ENCODE measurements at places on chromosomes 5 and 9.
A peak's percentile ranks its signal among the peaks of the same experiment; 100 is the strongest.

GRCh38 chr5:173868096-173868880 is 19.9 kb upstream of the CPEB4 start:
- DNase-seq = peak; percentile 42

DNA sequence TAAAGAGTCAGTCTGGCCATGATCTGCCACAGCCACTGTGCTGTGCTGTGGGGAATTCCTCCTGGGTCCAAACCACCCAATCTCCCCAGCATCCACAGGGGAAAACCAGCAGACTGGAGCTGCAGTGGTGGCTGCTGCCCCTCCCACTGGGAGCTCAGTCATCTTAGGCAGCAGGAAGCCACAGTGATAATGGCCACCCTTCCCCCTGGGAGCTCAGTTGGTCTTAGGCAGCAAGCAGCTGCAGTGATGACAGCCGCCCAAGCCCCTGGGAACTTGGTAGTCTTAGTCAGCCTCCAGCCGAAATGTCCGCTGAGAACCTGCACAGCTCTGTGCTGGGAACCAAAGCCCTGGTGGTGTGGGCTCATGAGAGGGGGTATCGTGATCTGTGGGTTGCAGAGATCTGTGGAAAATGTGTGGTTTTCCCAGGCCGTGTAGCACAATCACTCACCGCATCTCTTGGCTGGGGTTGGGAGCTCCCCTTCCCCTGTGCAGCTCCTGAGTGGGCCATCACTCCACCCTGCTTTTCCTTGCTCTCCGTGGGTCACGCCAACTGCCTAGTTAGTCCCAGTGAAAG is 38.4 kb upstream of the SMIM15 start:
- DNase-seq = peak; percentile 66

DNA sequence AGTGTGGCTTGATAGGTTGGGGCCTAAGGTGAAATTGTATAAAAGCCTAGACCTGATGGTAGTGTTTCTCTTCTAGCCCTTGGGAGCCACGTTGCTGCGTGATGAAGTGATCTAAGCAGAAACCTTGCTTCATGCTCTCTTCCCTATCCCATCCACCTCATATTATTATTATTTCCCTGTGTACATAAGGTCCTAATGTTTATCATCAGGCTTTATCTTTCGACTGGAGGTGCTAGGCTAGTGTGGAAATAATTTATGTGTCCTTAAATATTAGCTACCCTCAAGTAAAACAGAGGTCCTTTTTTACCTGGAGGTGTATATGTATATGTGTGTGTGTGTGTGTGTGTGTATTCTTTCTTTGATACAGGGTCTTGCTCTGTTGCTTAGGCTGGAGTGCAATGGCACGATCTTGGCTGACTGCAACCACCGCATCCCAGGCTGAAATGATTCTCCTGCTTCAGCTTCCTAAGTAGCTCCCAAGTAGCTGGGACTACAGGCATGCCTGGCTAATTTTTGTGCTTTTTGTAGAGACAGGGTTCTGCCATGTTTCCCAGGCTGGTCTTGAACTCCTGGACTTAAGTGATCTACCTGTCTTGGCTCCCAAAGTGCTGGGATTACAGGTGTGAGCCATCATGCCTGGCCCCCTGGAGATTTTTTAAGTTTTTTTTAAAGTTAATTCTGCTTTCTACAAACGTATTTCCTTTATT is 3.7 kb downstream of the UGCG start:
- no peak for DNase-seq

DNA sequence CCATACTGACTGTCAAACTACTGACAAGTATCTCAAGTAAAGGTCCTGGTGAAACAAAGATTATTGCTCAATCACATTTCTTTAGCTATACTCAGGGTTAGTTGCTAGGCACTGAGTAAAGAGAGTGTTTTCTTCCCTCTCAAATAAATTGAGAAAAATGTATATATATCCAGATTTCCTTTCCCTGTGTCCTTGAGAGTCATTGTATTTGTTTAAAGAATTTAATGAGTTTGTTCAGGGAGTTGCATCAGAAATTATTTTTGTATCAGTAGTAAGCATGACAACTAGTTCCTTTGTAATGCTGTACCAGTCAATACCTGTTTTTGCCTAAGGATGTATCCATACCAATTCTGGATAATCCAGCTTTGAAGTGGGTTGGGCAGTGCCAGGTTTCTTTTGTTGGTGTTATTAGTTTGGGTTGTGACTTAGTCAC is 3.2 kb upstream of the ANKHD1 start:
- DNase-seq = no peak

DNA sequence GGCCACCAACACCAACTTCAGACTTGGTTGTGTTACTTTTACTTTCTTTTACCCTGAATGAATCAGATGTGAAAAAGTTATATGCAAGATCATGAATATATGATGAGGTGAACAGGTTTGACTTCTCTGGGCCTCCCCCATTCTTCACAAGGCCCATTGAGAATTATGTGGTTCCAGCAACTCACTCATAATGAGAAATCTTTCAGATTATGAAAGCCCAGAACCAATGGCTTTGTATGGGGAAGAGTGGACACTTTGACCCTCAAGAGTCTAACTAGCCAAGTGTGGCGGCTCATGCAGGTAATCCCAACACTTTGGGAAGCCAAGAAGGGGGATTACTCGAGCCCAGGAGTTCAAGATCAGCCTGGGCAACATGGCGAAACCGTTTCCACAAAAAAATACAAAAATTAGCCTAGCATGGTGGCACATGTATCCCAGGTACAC is 16.1 kb upstream of the LNPEP start:
- no peak for DNase-seq

GRCh38 chr5:136722086-136722485 is 356.7 kb upstream of the TRPC7 start:
- no peak for DNase-seq

DNA sequence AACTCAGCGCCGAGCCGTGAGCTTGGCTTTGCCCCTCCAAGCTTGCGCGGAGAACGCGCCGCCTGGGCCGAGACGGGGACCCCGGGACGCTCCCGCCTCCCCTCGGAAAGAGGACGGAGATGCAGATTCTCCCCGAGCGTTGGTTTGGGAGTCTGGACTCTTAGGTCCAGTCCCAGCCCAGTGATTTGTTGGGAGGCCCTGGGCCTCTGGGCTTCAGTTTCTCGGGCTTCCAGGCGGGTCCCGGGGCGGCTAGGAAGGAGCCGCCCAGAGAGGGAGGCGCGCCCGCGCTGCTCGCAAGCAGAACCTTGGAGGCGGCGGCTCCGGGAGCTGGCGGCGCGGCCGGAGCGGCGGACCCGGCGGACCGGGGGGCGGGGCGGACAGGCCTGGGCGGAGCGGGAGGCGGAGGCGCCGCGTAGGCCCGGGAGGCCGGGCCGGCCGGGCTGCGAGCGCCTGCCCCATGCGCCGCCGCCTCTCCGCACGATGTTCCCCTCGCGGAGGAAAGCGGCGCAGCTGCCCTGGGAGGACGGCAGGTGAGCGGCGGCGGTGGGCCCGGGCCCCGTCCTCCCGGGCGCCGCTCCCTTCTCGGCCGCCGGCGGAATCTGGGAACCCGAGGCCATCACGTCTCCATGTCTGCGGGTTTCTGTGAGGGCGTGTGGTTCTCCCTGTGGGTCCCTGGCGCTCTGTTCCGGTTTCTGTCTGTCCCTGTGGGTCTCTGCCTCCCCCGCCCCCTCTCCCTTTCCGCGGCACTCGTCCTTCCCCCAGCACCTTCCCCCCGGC is at the start of gene B4GALT7:
B4GALT7 (plus strand) TSS at position 402 of the 777 bp plus-strand sequence; CDS start at position 481, 79 bp downstream.
- DNase-seq = peak; percentile 50

GRCh38 chr5:173808079-173808808 is 79.9 kb upstream of the CPEB4 start:
- no peak for DNase-seq

GRCh38 chr9:133056533-133056932 is 5.2 kb upstream of the CEL start:
- DNase-seq = no peak

GRCh38 chr5:99122976-99123375 is 194.2 kb upstream of the CHD1 start:
- no peak for DNase-seq
